Posterior vena cava (tissue), 2 donors: ENCODE measurements at places on chromosomes 6 and 20. TPM values are rescaled to one million over a fixed set of nuclear protein-coding genes. Genes with fewer than 3 reads are reported as not detected.

Gene LST1
- total RNA-seq: 9.2 TPM

GRCh38 chr20:16063881-16064280 is 509.4 kb downstream of the KIF16B start:
- DNase-seq: no peak

GRCh38 chr6:117478853-117479231 is 3.6 kb upstream of the DCBLD1 start:
- DNase-seq: no peak

GRCh38 chr6:797479-798077 is 104.6 kb upstream of the EXOC2 start:
- DNase-seq: no peak

DNA sequence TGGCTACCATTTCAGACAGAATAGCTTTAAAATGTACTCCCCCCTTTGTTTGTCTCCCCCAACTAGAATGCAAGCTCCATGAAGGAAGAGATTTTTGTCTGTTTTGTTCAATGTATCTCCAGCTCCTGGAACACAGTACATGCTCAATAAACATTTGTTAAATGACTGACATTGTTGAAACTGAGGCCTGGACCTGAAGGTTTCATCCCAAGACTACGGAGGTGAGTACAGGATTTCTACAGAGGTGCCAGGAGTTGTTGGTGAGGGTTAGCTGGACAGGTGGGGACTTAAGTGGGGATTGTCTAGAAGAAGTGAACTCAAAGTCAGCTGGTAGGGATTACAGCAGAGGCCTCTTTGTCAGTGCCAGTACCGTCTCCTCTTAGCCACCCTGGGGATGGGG is 19.4 kb downstream of the VEGFA start:
- DNase-seq: no peak

- no peak for DNase-seq
Measured at GRCh38 chr20:62044631-62045030, 21.1 kb downstream of the TAF4 start.
